ENCODE measurements at places on chromosomes 16 and 17.

GRCh38 chr17:32794533-32795246 is 82.2 kb downstream of the MYO1D start:
- DNase-seq: no peak

DNA sequence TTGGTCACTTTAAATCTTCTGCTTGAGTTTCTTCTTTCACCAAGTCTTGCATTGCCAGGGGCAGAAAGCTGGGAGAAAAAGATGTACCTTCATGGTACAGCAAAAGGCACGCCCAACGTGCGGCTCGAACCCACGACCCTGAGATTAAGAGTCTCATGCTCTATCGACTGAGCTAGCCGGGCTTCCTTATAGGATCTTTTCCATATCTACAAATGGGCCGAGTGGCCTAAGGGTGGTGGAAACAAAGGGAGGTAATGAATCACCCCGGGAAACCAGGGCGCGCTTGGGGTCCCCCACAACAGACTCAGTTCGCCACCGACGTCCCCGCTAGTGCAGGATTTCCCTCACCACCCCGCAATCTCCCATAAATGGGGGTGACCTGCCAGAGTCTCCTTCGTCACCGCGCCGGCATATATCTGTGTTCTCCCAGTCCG is 7.5 kb upstream of the OR1F1 start:
- DNase-seq: no peak

- no peak for DNase-seq
These were observed 446.6 kb downstream of the KCNJ18 start for GRCh38 chr17:22138861-22139469.

GRCh38 chr16:50989047-50989446 is 162.0 kb downstream of the SALL1 start:
- no peak for DNase-seq

GRCh38 chr16:1152123-1152638 is 725 bp upstream of the CACNA1H start:
- no peak for DNase-seq

GRCh38 chr16:55017321-55017720 is 86.7 kb downstream of the IRX5 start:
- no peak for DNase-seq

DNA sequence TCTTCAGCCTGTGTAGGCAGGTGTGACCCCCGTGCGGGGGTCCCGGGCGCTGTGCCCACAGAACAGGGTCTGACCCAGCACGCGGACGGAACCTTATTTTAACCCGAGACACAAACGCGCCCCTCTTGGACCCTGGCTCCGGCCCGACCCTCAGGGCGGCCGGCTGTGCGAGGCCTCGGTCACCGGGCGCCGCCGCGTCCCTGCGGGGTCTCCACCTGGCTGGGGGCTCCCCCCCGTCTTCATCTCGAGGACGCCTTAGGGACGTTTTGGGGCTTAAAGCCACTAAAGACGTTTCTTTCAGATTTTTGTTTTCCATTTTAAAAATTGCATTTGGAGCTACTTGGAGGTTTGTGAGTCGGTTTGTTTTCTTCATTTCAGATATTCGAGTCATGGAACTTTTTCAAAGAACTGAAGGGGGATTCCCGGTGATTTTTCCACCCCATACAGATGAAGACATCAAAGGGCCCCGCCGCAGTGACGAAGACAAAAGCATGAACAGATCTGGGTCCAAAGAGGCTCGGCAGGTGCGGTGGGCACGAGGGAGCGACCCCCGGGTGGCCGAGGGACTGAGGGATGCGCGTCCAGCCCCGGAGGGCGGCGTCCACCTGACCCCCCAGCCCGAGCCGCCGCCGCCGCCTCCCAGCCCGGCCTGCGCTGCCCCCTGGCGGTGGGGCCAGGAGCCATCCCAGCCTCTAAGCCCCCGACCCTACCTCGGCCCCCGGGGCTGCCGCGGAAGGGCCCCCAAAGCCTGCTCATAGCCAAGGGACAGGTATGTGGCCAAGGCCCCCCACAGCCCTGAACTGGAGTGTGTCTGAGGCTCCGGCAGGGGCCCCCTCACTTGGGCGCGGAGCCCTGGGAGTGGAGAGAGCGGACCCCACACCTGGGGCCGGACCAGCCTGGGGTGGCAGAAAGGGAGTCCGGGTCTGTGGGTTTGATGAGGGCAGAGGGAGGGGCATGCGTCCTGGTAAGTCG is 3.8 kb upstream of the CD7 start:
- DNase-seq: peak; percentile 54

DNA sequence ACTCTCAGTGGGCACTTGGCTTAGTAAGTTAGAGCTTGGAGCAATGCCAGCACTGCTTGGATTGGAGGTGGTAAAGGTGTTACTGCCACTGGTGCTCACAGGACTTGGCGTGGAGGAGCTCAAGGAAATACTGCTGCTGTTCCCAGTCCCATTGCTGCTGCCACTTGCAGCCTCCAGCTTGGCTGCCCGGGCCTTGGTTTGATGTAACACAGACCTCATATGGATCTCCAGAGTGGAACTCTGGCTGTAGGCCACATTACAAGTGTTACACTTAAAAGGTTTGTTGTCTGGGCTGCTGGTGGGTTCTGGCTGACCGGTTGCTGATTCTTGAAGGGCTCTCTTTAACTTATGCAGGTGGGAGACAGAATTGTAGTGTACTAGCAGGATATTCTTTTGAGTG is 250.3 kb downstream of the ZFHX3 start:
- DNase-seq: no peak

DNA sequence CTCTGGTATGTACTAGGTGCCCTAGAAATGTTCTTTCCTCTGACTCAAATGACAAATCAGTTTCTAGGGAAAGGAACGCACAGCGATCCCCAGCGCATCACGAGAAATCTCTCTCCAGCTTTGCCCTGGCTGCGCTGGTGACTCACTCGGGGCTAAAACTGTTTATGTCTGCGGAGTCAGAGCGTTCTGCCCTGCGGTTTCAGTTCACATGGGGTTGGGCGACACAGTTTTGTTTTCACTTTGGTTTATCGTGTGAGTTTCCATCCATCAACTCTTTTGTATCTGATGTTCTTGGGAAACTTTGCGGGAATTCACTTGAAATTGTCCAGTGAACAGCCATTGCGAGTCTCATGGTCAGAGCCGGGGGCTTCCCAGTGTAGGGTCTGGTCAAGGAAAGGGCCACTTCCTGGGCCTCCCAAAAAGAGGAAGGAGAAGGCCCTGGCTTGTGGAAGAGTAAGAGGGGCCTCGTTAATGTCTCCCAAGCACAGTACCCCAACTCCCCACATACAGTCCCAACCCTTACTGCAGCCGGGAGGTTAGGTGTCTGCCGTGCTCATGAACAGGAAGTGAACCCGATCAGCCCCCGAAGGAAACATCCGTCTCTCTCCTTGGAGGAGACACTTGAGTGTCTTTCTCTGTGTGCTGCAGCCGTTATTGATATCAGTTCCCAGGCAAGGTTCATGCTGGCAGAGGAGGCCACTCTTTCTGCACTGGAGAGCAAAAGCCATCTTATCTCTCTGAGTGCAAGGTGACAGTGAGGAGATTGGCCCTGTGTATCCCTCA is 643.2 kb downstream of the WWOX start:
- peak; percentile 26 for DNase-seq

- peak; percentile 1 for DNase-seq
These were observed 2.0 kb downstream of the TP53I13 start for GRCh38 chr17:29570521-29570920.

DNA sequence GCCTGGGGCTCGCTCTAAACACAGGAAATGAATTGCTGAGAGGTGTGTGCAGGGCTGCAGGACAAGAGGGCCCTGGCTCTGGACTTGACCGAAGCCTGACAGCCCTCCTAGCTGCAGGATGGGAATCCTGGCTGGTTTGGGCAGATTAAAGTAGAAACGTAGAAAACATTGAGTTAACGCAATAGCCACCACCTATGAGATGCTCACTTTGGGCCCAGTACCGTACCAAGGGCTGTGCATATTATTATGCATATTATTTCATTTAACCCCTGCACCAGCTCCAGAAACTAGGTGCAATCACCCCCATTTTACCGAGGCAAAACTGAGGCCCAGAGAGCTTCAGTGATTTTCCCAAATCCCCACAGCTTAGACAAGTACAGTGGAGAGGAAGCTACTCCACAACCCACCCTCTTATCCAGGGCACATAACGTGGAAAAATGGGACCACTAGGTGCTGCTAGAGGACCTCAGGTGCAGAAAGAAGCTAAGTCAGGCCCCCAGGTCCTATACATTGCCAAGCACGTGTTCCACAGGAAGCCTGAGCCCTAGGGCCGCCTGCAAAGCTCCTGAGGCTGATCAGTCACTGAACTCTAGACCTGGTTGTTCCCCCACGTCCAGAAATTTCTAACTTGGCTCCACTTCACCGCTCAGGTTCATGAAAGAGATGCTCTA is 79.2 kb downstream of the MYH11 start:
- peak; percentile 50 for DNase-seq

DNA sequence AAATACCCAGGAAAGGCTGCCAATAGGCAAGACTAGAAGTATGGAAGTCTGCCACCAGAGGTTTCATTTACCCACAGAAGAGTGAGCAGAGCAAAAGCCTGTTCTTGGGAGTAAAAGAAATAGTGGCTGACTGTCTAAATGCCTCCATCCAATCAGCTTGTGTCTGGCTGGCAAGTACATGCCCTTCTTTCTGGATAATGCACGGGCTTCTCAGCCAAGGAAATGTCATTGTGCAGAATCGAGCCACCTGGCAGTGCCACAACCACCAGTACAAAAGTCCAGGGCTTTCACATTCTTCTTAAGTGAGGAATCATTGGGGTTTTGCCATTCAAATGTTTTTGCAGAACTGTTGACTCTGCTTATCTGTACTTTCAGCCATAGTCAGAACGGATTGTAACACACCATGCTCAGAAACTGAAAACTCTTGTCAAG is 10.1 kb upstream of the ERCC4 start:
- DNase-seq: no peak

- DNase-seq: peak; percentile 8
These were observed 338.0 kb downstream of the WWOX start for GRCh38 chr16:78437352-78437968.

DNA sequence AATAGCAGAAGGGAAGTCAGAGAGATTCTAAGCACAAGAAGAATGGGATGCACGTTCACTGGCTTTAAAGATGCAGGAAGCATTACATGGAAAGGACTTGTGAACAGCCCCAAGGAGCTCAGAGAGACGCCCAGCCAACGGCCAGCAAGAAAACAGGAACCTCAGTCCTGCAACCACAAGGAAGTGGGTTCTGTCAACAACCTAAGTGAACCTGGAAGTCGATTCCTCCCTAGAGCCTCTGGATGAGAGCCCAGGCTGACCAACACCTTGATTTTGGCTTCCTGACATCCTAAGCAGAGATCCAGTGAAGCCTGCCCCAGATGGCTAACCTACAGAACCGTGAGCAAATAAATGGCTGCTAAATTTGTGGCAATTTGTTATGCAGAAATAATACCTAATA is 24.5 kb downstream of the GPR142 start:
- DNase-seq: no peak

DNA sequence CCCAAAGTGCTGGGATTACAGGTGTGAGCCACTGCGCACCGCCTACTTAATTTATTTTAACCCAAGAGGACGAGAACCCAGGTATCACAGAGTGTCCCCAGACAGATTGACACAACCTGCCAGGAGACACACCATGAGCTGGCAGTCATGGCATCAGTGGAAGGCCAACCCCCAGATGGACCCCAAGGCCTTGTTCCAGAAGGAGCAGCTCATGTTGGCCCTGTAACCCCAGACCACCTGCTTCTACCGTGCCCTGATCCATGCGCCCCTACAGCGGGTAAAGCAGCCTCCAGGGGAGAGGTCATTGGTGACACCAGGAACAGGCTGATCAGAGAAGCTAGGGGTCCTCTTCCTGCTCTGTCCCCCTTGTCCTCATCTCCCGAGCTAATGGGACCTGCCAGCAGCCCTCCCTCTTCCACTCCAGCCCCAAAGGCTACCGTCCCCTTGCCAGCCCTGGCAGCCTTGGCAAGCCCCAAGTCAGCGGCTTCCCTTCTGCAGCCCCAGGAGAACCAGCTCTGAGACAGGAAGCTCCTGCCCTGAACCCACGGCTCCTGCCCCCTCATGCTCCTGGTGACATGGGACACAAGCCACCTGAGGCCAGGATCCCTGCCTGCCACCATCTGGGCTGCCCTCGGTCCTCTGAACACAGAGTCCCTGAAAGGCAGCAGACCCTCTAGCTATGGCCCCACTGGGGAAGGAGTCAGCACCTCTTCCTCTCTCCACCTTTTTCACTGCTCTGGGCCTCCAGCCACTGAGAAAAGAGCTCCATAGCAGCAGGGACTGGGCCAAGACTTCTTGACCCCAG is 6.3 kb downstream of the SULT1A1 start:
- no peak for DNase-seq

GRCh38 chr17:64120159-64120810 is 9.7 kb downstream of the ERN1 start:
- DNase-seq: no peak

GRCh38 chr16:4378999-4379690 is 7.5 kb downstream of the VASN start:
- DNase-seq: no peak

GRCh38 chr17:39663688-39664580 is 1.2 kb upstream of the TCAP start:
- DNase-seq: no peak

DNA sequence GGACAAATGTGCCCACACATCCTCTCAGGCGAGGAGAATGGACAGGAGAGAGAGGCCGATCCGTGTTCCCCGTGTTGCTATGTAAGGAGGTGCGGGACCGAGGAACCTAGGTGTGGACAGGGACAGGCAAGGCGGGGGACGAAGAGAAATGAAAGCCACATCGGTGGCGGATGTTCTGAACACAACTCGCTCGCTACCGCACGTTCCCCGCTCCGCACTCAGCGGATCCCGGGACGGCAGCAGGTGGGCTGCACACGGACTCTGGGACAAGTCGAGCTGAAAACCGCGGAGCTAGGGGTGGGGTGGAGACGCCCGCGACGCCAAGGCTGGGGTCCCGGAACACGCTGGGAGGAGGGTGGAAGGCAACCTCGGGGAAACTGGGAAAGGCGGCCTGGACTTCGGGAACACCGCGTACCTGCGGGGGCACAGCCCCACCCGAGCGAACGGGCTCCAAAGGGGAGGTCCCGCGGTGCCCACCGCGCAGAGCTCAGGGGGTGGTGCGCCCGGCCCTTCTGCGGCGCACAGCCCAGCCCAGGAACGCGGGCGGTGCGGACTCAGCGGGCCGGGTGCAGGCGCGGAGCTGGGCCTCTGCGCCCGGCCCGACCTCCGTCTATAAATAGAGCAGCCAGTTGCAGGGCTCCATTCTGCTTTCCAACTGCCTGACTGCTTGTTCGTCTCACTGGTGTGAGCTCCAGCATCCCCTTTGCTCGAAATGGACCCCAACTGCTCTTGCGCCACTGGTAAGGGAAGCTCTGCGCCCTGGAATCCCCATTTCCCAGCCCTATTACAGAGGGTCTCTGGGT is at the start of gene MT1E:
Gene MT1E, plus strand, starts transcription at position 642 of the 803 bp plus-strand sequence. Its CDS starts 71 bp downstream, at position 713.
- DNase-seq: no peak
